Stimulated activated CD8-positive, alpha-beta memory T cell treated with anti-CD3 and anti-CD28 coated beads, Interleukin-12 subunit alpha, Interleukin-12 subunit beta, amount 100 ng/mL, for 4 hours (primary cell): ENCODE measurements at places on chromosomes 7 and 10.

DNA sequence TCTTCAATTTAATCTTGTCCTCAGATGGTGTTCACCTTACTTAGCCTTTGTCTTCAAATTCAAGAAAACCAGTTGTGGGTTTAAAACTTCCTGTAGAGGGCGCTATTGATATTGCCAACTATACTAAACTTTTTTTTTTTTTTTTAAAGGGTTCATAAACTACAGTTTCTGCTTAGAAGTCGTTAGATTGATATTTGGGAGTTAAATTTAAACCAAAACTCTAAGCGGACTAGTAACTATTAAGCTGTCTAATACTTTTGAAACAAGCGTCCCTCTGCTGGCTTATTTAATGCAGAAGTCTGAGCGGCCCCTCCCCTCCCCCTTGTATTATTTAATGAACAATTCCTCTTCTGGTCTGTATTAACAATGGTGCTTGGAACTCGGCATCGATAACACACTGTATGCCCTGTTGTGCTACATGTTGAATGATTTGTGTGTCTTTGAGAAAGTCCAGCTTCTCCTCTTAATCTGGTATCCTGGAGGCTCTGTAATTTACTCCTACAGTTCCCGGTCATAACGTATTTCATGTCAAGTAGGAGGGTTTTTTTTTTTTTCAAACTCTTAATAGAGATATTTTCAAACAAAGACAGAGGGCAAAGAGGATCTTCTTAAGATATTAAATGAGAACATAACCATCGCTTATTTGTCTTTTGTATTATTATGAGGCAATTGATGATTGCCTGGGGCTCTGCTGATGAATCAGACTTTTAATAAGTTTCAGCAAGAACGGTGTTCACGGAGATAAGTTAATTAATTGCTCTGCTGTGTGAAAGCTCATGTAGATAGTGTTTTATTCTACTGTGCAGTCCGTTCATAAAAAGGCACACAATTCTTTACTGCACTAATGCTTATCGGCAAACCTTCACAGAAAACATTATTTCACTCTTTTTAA, 22.6 kb upstream of the CREB5 start:
- DNase-seq: no peak

DNA sequence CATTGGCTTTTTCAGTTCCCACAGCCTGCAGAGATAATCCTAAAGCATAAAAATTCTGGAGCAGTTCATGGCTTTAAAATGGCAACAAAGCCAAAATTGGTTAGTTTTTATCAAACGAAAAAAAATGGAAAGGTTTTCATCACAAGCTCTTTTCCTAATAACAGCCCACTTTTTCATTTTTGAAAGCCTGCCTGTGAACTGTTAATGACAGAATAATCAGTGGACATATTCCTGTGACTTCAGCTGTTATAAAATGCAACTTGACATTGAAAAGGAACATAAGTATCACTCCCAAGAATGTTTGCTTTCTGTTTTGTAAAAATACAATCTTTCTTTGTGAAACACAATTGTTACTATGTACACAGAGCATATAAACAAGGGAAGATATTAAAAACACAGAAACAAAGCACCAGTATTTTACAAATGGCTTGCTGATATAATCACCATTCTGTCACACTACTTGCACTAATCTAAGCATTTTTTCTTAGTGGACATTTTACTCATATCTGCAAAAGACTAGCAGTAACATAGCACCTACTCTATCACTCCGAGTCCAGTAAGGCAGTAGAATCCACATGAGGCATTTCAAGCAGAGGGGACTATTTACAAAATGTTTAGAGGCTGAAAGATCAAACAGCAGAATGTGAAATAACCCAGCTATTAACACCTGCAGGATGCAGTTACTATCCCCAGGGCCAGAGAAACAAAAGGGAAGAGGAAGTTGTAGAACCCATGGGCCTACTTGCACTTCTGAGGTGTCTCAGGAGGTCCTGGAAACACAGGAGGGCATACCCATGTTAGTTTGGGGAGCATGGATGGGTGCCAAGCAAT, 26.4 kb downstream of the MACC1 start:
- DNase-seq: no peak

DNA sequence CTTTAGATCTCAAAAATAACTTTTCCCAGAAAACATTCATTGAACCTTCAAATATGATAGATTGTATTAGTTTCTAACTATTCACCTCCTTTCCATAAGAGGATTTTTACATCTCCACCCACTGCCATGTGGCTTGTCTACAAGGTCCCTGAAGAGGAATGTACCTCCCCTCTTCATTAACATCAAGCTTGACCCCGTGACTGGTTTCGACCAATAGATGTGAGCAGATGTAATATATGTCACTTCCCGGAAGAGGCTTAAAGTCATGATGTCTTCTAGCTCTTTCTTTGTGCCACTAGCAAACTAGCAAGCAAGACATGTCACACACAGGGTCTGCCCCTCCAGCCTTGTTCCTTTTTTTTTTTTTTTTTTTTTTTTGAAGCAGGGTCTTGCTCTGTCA, 6.9 kb downstream of the BAZ1B start:
- DNase-seq: no peak

DNA sequence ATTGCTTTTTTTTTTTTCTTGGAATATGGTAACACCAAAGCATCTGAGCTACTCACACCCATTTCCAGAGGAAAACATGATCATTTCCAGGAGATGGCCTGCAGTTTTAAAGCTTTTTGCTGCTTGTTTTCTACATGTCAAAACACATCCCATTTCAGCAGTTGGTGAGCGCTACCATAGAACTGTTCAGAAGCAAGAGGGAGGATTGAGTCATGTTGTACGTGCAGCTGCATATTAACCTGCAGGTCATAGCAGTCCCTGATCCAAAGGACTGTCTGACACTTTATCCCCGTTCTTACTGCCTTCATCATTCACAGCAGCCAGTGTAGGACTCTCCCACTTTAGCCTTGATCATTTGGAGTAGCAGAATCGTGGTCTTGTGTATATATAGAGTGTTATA, 124.6 kb downstream of the AUTS2 start:
- DNase-seq: no peak

DNA sequence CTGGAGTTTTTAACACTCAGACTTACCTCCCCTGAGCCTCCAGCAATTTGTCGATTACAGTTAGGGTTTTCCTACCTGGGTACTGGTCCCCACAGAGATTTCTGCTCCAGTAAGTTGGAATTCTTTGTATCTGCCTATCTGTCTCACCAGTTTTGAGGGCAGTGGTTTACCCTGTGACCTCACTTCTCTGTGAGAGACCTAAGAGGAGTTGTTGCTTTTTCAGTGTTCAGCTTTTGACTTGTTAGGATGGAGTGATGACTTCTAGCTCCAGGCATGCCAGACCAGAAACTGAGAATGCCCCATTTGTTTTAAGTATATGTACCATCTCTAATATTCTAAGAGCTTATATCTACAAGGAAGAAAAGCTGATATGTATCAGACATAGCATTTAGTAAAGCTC, 42.9 kb downstream of the CSGALNACT2 start:
- DNase-seq: no peak
